Epithelial cell of esophagus (primary cell): ENCODE measurements at places on chromosomes 16 and 17.

DNA sequence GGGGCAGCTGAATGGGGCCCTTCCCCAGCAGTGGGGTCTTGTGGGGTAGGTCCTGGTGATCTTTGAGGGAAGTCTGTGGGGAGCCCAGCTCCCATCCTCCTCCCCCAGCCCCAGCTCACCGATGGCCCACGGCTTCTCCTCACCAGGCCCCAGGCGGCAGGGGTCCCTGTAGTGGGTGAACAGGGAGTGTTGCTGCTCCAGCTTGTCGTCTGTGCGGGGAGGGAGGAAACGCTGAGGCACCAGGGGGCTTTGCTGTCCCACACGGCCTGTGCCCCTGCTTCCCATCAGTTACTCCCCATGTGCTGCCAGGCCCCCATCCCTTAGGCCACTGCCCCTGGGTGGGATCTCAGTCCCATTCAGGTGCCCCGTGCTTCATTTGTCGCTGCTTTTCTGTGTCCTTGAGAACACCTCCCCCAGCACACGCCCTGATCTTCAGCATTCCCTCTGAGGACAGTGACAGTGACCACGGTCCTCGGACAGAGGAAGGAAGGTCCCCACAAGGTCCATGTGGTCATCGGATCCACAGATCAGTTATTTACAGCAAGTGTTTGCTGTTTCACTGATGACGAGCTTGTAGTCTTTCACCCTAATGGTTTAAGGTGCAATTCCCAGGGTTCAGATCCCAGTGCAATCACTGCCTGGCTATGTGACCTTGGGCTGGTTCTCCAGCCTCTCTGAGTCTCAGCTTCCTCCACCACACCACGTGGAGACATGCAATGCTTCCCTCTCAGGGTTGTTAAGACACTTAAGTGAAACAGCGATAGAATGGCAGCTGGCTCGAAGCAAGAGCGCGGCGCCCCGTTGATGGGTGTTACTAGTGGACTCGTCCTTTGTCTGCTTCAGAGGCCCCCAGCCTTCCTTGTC lies 53.1 kb downstream of the PRMT7 start:
- no peak for DNase-seq

GRCh38 chr17:63024716-63025115 lies 58.7 kb downstream of the TANC2 start:
- peak; percentile 14 for DNase-seq

DNA sequence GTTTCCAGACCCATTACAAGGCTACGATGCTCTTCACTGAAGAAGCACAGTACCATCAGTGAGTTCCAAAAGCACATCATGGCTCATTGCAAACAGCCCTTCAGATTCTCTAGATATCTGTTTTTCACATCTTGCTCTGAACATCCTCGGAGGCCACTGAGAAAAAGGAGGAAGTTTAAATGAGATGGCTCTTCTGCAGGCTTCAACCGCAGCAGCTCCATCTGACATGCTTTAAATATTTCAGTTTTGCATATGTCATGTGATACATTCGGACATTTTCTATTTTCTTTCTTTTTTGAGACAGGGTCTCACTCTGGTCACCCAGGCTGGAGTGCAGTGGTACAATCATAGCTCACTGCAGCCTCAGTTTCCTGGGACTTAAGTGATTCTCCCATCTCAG lies 396.8 kb downstream of the NPIPA8 start:
- DNase-seq, result no peak

DNA sequence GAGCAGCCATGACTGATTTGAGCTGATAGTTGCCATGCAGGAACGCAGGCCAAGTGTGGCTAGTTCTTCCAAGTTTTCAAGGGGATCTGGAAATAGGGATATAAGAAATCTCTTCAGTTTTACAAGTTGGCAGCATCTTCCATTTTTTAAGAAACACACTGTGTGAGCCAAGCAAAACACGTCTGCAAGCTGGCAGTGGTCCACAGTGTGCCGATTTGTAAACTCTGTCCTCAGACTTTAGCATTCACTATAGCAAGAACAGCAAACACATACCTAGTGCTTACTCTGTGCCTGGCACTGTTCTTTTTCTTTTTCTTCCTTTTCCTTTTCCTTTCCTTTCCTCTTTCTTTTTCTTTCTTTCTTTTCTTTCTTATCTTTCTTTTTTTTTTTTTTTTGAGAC lies 2.9 kb downstream of the ORAI3 start:
- DNase-seq, result no peak

- DNase-seq, result peak; percentile 56
These were observed 1.5 kb downstream of the DLX3 start for GRCh38 chr17:49993423-49994060.

- DNase-seq, result no peak
These were observed 727.4 kb upstream of the CA10 start for GRCh38 chr17:52885882-52886281.

DNA sequence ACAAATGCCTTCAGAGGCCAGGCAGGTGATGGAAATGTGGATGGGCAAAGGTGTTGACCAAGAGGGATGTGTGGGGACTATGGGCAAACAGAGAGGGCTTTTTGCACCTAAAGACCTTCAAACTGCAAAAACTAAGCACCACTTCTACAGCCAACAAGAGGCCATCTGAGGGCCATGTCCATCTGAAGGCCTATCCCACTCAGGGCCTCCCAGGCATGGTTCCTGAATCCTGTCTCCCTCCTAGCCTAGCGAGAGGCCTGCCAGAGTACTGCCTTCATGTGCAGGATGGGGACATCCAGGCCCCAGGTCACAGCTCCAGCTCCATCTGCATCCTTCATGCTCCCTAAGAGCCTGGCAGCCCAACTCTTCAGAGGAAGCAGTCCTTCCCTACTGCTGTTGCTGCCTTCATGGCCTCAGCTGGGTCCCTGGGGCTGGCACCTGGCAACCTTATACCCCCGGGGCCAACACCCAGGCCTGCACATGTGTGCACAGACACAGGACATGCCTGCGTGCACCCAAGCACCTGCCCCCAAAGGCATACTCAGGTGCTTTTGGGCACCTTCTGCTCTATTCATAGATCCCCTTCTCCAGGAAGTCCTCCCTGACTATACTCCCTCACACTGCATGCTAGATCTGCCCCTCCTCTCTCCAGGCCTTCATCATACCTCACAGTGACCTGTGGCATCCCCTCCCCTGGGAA lies 95.2 kb downstream of the C16orf78 start:
- DNase-seq, result no peak

DNA sequence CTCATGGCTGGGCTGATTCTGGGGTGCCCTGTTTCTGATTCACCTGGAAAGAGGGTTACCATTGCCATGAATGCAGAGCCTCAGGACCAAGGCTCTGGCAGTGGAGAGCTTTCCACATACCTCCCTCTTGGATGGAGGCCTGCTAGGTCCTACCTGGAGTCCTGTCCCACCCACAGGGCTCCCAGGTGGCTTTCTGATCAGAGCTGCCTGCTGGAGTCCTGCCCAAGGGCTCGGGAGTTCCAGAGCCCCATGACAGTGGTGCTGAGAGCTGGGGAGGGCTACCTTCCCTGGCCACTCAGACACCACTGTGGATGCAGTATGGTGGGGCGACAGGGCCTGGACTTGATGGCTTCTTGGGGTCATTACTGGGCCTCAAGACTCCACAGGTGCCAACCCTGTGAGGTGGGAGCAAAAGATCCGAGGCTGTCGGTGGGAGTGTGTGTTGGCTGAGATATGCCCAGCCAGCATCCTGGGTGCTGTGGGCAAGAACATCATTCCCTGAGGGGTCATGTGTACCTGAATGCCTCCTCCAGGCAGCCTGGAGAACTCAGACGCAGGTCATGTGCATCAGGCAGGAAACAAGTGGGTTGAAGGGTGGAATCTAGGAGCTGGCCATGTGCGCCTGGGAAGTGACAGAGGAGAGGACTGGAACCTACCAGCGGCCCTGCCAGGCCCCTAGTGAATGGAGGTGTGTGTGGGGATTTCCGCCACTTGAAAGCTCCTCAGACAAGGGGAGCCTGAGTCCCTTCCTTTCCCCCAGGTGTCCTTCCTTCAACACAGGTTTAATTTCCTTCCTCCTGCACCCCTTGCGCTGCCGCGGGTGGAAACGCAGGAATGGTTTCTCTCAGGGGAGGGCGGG lies 2.3 kb upstream of the WNT3 start:
- no peak for DNase-seq
